ENCODE measurements at places on chromosomes 2 and 18.

- DNase-seq: no peak
Observed at GRCh38 chr18:37521510-37522465, 43.8 kb downstream of the CELF4 start.

GRCh38 chr2:46416280-46416679, 63.1 kb upstream of the TMEM247 start:
- no peak for DNase-seq

- DNase-seq: no peak
Observed at GRCh38 chr2:111168528-111169239, 48.0 kb downstream of the BCL2L11 start.

DNA sequence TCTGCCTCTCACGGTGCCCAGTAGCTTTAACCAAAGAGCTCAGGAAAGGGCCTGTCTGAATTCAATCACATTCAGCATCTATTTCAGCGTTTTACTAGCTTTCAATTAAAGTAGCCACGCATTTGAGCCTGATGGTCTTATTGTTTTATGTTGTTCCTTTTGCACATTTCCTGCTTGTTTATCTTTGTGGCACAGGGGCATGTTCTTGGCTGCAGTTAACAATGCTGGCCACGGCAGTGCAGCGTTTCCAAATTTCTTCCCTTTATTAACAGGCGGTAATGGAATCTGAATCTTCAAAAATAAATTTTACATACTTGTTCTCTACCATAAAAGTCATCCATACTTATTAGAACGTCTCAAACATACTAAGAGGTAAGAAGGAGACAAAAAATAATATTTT, 46.2 kb downstream of the HPCAL1 start:
- no peak for DNase-seq

DNA sequence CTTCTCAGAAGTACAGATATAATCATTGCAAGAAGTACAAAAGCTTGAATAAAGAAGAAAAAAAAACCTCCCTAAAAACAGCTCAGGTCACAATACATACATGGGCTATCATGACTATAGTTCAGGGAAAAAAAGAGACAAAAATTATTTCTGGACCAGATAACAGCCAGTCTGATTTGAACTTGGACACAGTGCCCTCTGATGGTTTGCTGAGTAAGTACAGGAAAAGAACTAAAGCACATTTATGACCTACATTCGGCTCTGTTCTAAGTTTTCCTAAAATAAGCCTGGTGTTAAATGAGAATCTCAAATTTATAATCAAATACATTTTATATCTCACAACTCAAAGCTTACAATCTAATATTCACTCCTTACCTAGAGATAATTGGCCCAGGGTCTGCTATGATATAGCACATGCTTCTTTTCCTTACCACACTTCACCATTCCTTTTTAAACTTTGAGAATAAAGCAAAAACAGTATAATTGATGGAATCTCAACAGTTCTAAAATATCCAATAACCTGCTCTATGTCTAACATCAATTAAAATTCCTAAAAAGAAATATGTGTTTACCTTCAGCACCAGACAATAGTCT, 81.1 kb downstream of the RAPH1 start:
- DNase-seq: no peak

DNA sequence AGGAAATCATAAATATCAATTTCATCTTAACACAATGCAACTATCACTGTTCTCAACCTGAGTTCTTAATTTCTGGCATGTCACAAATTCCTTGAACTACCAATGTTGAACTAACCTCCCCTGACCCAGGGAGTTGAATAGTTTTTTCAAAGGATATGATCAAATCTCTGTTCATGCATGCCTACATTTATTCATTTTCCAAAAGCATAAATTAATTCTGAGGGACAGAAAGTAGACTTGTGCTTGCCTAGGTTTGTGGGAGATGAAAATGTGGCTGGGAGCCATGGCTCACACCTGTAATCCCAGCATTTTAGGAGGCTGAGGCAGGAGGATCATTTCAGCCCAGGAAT, 175.7 kb downstream of the TGIF1 start:
- DNase-seq: no peak

DNA sequence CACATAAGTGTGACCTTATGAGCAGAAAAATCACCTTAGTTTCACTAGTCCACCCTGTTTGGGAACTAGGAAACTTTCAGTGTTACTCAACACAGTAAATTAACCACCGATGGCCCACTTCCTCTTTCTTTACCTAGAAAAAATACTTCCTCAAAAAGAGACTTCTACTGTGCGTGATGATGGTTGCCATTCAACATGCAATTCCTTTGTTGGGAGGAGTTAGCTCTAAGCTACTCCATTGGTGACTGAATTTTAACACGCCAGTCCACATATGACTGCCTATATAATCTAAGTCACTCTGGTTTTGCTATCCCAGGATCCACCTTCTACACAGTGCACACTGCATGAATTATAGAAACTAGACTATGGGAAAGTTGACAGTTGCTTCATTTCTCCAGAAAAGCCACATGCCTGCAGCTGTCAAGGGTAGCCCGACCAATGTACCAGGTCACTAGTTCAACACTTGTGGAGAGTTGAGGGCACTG, 47.8 kb upstream of the REG3G start:
- DNase-seq: no peak

- DNase-seq: no peak
Observed at GRCh38 chr2:217832115-217832514, 170.7 kb downstream of the TNS1 start.

DNA sequence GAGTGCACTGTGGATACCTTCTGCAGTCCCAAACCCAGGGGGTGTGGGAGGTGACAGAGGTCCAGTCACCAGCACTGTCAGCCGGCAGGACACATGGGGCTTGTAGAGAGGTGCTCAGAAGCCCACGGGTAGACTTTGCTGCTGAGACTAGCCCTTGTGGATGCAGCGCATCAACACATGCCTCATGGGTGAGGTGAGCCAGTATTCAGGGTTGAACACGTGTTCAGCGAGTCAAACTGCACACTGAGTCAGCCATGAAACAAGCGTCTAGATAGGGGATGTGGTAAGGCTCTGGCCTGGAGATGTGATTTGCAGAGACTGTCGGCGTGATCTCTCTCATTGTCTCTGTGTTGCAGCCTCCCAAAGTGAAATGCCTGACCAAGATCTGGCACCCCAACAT, 35.8 kb upstream of the SCLY start:
- DNase-seq: no peak

GRCh38 chr2:153470867-153471266, 7.7 kb downstream of the RPRM start:
- DNase-seq: no peak

DNA sequence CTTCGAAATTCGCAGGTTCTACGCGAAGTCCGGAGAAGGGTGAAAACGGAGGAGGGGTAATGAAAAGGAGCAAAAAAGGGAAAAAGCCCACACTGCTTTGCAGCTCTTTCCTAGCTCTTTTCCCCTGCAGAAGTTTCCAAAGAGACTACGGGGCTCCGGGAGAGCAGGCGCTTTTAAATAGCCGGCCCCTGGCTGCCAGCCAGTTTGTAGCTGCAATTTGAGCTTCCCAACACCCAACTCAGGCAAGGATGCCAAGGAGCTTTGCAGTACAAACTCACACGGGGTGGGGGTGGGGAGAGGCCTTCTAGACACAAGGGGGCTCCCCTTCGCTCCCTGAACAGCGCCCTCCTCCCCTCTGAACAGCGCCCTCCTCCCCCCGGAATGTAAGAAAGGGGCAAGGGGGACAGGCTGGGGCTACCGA, at the start of gene IGFBP5:
IGFBP5 (minus strand) TSS at position 149 of the 421 bp plus-strand sequence. CDS start 774 bp downstream, outside the sequence.
- peak; percentile 92 for DNase-seq

- DNase-seq: peak; percentile 62
Observed at GRCh38 chr2:128714285-128714684, 395.6 kb upstream of the HS6ST1 start.

DNA sequence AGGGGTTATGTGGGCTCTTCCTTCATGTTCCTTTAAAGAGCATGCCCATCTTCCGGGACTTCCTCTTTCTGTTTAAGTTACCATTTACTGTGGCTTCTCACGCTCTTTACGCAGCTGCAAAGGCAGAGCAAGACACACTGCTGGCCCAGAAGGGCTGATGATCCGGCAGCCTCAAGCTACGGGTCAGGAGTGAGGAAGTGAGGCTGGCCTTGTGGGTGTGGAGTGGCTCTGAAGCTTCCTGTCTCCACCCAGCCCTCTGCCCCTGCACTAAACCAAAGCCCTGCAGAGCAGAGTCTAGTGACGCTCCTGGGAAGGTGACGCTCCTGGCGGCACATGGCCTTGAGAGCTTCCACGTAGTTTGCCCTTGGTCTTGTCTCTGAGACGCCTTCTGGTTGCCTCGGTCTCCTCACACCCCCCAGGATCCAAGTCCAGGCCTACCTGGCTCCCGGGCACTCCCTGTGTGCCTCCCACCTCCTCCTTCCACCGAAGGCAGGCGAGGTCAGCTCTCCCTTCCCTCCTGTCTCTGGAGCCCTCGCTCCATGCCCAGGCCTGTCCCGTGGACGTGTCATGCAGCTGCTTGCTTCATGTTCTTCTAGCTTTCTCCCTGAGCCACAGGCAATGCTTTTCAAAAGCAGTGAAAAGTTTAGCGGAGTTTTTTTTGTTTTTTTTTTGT, 50.3 kb downstream of the ARL4C start:
- DNase-seq: no peak

DNA sequence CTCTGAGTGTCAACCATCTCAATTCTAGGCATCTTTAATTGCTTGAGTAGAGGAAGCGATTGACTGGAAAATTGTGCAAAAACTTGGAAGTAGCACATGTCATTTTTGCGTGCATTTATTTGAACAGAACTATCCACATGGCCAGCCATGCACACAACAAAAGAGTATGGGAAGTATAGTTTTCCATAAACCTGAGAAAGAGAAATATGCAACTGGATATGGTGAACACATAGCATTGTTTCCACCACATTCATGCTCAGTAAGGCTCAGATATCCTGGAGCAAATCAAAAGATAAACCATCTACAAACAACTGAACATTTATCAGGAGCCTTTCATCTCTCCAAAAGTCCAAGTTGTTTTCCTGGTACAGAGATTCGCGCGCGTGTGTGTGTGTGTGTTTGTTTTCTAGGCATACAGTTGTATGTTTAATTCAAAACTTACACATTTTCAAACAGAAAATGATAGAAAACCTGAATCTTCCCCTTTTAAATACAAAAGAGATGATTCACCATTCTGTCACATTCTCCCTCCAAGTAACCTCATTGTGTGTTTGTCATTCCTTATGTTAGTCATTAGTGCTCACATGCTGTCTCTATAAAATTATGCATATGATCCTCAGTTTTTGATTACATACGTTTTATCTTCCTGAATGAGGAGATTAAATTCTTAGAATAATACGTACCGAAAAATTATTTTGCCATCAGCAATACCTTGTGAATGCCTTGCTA, 780.4 kb upstream of the NRXN1 start:
- DNase-seq: no peak

DNA sequence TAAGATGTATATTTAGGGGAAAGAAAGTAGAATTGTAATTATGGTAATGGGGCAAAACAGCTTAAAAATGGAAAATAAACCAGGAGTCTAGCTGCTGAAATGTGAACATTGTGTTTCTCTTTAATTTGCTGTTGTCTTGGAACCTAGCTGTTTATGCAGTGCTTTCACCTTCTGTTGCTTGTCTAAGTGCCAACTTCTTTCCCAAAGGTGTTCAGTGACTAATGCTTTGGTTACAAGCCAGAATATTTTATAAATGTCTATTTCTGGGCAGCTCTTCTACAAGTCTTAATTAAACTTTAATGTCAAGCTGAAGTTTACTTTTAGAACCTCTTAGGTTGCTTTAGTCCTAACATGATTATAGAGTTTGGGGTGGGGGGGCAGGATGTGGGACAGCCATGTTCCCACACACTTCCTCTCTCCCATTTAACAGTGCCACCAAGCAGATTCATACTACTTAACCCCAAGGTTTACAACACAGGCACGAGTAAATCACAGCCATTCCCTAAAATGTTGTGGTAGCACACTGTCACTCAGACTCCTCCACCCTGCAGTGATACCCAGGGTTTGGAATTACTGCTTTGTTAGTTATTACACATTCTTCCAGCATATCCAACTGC, 60.6 kb downstream of the ITGA4 start:
- DNase-seq: no peak

DNA sequence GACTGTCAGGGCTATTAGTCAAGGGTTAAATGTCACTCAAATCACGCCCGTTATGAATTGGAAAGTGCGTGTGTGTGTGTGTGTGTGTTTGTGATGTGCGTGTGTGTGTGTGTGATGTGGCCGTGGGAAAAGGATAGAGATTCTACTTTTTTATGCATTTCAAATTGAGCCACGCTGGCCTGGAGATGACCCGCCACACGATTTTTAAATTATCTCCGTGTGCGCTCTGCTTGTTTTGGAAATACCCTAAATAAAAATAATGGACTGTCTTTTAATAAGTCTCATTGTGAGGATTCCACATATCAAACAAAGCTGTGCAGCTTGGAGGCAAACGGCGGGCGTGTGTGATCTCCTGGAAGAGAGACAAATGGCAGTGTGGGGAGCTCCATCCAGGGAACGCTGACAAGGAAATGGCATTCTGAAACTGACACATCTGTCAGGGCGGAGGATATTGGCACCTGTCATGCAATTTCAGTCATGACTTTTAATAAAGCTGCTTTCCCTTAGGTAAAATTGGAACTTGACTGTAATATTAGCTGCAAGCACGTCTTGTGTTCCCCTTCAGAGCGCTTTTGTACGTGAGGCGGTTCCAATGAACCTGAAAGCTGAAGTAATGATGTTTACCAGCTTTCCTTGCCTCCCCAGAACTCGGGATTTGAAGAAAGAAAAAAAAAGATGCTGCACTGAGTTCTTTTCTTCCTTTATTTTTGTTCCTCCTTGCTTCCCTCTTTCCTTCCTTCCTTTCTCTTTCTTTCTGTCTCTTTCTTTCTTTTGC, 381.8 kb upstream of the SMIM21 start:
- DNase-seq: no peak

GRCh38 chr2:47041063-47041462, 114.0 kb downstream of the STPG4 start:
- no peak for DNase-seq

DNA sequence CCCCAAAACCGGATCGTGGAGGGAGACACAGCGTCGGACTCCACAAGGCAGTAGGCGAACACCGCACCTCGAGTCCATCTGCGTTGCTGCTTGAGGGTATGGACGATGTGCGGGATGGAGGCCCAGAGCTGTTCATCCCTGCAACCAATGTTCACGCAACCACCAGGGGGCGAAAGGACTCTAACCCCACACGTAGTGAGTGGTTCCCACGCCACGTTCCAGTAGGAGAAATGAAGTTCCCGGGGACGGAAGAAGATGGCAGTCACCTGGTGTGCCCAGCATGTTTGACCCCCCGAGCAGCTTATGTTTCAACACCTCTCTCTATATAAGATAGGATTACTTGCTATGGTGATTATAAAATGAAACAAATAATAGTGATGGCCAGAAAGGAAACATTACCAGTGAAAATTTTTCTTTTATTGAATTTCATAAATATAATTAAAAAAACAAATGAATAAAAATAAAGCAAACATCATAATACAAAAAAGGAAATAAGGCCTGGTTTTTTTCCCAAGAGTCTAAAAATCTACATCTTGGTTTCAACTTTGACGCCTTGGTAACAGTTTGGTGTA, 184.3 kb downstream of the SH3BP4 start:
- no peak for DNase-seq

DNA sequence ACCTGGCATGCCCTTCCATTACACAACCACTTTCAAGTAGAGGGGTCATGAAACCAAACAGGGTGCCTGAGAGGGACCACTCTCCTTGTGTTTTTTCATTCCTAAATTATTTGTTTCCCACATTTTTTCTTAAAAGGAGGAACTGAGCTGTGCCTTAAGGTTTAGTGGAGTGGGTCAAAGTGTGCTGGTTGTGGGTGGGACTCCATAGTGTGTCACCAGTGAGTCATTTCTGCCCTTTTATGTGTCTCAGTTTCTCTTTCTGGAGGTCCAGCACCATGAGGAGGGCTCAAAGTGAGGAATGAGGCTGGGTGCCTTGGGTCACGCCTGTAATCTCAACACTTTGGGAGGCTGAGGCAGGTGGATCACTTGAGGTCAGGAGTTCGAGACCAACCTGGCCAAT, 37.8 kb downstream of the COMMD1 start:
- no peak for DNase-seq

Data from coronary artery (tissue), 2 donors.